ENCODE measurements at places on chromosomes 13 and 19.
A peak's percentile ranks its signal among the peaks of the same experiment; 100 is the strongest.

GRCh38 chr19:42267644-42268141, 1.4 kb upstream of the CIC start:
- DNase-seq: no peak

- no peak for DNase-seq
These were observed 7.5 kb downstream of the DYRK1B start for GRCh38 chr19:39826311-39826945.

DNA sequence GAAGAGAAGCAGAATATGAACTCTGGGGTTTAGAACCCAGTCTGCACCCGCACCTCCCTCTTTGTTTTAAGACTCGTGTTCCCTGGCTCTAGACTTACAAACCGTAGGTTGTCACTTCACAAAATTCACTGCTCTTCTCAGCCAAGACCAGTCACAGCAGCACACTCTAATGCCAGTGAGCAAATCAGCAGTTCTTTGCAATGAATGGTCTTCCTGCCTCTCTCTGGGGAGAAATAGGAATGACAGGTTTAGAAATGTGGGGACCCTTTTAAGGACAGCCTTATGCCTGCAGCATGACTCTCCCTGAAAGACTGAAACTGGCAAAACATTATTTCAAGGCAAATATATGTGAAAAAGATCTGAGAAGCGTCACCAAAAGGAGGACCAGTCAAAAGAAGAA, 156.9 kb downstream of the KCTD15 start:
- DNase-seq: peak; percentile 25

DNA sequence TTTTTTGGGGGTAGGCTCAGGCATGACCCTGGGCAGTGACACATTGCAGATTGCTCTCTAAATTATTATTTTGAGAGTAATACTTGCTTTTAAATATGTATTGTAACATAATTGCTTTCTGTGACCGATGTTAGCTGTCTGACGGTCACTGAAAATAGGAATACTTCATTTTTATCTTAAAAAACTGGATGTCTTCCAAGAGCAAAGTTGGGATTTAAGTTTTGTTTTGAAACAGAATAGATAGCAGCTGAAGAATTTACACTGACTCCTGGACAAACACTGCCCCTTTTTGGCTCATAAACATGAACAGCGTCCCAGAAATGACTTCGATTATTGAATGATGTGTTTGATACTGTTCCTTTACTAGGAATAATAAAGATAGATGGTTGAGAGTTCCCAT, 535.9 kb downstream of the GPC5 start:
- DNase-seq: no peak

- no peak for DNase-seq
These were observed 81.4 kb upstream of the IRS2 start for GRCh38 chr13:109867766-109868165.

DNA sequence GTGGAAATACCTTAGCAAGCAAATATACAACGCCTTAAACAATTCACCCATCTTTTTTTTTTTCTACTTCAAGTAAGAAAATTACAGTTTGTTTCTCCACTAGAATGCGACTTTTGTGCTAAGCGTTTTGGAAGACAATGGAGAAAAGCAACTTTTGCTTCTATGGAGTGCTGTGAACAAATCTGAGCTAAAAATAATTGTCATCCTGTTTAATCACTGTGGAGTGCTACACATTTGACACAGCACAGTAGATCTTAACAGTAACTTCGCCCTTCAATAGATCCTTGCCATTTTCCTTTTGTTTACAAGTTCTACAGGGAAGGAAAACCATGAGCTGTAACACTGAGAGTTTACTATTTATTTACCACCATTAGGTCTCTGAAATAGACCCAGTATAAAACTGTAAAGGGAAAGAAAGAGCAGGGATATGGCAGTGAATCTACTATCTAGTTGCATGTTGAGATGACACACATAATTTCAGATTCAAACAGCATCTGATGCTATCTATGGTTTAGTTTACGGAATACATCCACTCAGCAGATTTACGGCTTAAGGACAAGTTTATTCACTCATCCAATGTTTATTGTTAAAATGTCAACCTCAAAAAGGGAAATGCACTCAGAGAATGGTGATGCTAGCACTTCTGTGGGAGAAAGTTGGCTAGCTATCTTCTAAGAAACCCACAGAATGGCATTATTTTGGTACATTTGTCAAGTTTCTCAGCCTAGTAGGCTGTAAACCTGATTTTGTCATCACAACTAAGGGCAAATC, 175.3 kb downstream of the VWA8 start:
- no peak for DNase-seq

DNA sequence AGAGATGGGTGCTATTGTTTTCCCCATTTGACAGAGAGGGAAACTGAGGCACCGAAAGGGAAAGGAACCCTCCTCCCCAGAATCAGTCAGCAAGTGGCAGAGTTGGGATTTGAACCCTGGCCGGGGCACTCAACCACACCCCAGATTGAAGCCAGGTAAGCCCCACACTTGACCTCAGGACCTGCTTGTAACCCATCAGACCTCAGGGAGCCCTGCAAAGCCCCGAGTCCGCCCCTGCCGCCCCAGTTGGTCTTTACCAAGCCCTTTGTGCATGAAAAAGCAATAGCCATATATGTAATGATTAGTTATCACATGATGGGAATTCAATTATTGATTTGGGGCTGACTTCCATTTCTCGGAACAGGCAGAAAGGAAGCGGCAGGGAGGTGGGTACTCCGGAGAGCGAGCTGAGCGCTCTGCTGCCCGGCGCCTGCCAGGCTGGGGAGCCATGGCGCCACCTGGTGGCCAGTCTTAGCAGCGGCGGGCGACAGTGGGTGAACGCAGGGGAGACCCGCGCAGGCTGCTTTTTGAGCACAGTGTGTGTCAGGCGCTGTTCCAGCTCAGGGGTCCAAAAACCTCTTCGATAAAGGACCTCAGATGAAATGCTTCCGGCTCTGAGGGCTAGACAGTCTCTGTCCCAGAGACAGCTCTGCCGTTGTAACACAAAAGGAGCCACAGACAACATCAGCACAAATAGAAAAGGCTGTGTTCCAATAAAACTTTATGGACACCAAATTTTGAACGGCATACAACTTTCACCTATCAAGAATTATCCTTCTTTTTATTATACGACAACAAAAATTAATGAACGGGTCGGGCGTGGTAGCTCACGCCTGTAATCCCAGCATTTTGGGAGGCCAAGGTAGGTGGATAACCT, 82.9 kb upstream of the CACNA1A start:
- peak; percentile 83 for DNase-seq

DNA sequence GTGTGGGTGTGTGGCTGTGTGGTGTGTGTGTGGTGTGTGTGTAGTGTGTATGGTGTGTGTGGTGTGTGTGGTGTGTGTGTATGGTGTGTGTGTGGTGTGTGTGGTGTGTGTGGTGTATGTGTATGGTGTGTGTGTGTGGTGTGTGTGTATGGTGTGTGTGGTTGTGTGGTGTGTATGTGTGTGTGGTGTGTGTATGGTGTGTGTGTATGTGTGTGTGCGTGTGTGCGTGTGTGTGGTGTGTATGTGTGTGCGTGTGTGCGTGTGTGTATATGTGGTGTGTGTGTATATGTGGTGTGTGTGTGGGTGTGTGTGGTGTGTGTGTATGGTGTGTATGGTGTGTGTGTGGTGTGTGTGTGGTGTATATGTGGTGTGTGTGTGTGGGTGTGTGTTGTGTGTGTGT, 8.1 kb downstream of the SHISA7 start:
- DNase-seq: no peak

DNA sequence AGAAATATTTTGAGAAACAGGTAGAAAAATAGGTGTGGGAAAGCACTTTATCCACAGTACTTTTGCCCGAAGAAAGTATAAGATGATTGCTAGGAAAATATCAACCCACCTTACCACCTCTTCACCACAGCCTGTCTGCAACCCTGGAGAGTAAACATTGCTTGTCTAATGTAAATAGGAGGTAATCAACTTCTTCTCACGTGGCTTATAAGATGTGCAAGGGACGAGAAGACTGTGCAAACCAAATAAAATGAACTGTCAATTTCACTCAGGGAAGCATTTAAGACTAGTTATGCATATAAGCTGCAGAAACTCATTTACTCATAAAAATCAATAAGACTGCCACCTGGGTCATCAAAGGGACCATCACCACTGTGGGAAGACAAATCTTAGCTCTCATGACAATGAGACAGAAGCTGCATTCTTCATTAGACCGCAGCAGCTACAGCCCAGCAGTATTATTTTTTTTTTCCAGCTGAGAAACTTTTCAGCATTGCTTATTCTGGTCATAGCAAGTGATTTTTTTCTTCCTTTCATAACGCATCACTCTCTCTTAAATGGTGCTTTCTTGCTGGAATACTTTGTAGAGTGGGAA, 807.7 kb upstream of the GPC6 start:
- DNase-seq: no peak

GRCh38 chr13:34017231-34017630, 199.3 kb downstream of the RFC3 start:
- no peak for DNase-seq
